Activated CD8-positive, alpha-beta T cell treated with anti-CD3 and anti-CD28 coated beads, Interleukin-2, amount 10 ng/mL, durations not matched to agents 7 days and 5 days (primary cell): ENCODE measurements at places on chromosomes 6 and 20.

GRCh38 chr6:162092816-162093502 lies 634.6 kb downstream of the PRKN start:
- H3K36me3 ChIP-seq = no peaks in the 10 kb centered on the region
- H3K4me1 ChIP-seq = no peaks in the 10 kb centered on the region
- no peak overlapping the region for H3K27ac ChIP-seq
- H3K4me3 ChIP-seq = no peak overlapping the region

DNA sequence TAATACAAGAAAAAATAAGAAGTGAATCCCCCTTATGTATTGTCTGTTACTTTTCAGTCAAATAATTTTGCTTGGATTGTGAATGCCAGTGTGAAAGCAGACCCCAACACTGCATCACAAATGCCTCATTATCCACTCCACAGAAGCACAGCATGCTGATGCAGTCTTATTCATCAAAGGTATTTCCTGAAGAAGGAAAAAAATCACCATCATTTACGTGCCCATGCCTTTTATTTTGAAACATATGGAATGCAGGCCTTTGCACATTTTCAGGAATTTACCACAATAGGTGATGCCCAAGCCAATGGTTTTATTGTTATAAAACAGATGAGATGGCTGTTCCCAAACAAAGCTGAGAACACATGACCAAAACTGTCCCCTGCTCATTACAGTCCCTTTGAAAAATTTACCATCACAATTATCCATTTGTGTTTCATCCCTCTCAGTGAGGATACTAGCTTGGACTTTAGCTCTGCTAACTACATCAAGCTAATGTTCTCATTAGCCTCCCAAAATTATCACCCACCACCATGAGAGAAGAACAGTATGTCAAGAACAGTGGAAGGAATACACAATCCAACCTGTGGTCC lies 180.6 kb upstream of the HTR1E start:
- H3K4me1 ChIP-seq = no peaks in the 10 kb centered on the region
- no peak overlapping the region for H3K4me3 ChIP-seq
- no peaks in the 10 kb centered on the region for H3K36me3 ChIP-seq
- H3K27ac ChIP-seq = no peak overlapping the region
- no peak for DNase-seq
- no peaks in the 10 kb centered on the region for H3K27me3 ChIP-seq

- H3K36me3 ChIP-seq = no peaks in the 10 kb centered on the region
- no peak overlapping the region for H3K27ac ChIP-seq
- H3K4me3 ChIP-seq = no peak overlapping the region
- DNase-seq = no peak
- H3K27me3 ChIP-seq = peaks cover 2% of the 10 kb centered on the region
These were observed 37.1 kb upstream of the PROKR2 start for GRCh38 chr20:5353624-5354496.

- peak overlapping the region; percentile 86 for H3K27ac ChIP-seq
- DNase-seq = peak; percentile 72
- peaks cover 66% of the 10 kb centered on the region for H3K4me1 ChIP-seq
These were observed 26.1 kb upstream of the NEDD9 start for GRCh38 chr6:11258260-11259237.

GRCh38 chr6:87396595-87397392 lies 11.0 kb upstream of the CFAP206 start:
- H3K36me3 ChIP-seq = no peaks in the 10 kb centered on the region
- H3K4me1 ChIP-seq = peaks cover 2% of the 10 kb centered on the region
- H3K27ac ChIP-seq = no peak overlapping the region

- H3K27ac ChIP-seq = no peak overlapping the region
- no peak for DNase-seq
- no peaks in the 10 kb centered on the region for H3K36me3 ChIP-seq
- H3K4me3 ChIP-seq = no peak overlapping the region
- no peaks in the 10 kb centered on the region for H3K4me1 ChIP-seq
These were observed 790.2 kb downstream of the DHX35 start for GRCh38 chr20:39752262-39752876.

DNA sequence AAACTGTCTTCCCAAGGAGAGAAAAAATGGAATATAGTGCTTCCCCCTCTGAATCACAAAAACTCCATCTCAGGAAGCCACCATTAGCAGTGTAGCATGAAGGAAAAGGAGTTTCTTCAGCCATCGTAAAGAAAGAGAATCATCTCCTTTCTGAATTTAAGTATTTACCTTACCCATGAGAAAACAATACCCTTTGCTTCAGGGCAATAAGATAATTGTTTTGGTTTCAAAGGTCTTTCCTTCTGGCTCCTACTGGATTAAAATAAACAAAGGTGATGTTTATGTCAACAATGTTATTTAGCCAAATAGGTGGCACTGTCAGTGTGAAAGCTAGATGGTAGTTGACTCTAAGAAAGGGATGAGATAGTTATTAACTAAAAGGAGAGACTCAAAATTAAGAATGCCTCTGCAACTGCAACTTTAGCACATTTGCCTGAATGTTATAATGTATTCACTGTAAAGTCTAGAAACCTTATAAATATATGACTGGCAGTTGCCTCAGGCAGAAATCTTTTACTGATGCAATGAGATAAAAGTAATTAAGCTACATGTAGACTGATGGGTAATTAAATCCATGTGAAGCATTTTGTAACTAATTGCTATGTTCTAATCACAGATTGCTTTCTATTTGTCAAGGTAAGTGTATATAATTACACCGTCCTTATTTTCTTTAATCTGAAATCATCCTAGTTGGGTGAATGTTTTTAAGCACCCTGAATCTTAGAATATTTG lies 399.0 kb downstream of the CDKAL1 start:
- H3K4me1 ChIP-seq = no peaks in the 10 kb centered on the region
- H3K36me3 ChIP-seq = peaks cover 3% of the 10 kb centered on the region
- H3K27me3 ChIP-seq = no peaks in the 10 kb centered on the region
- H3K4me3 ChIP-seq = no peak overlapping the region
- DNase-seq = no peak

- no peak overlapping the region for H3K27ac ChIP-seq
- H3K27me3 ChIP-seq = no peaks in the 10 kb centered on the region
- no peaks in the 10 kb centered on the region for H3K4me1 ChIP-seq
These were observed 220.9 kb upstream of the CEP162 start for GRCh38 chr6:84448331-84448730.

- no peak for DNase-seq
- H3K4me3 ChIP-seq = no peak overlapping the region
- no peak overlapping the region for H3K27ac ChIP-seq
- H3K27me3 ChIP-seq = no peaks in the 10 kb centered on the region
- peaks cover 18% of the 10 kb centered on the region for H3K36me3 ChIP-seq
- H3K4me1 ChIP-seq = no peaks in the 10 kb centered on the region
These were observed 16.1 kb downstream of the FBXO30 start for GRCh38 chr6:145798530-145798929.

DNA sequence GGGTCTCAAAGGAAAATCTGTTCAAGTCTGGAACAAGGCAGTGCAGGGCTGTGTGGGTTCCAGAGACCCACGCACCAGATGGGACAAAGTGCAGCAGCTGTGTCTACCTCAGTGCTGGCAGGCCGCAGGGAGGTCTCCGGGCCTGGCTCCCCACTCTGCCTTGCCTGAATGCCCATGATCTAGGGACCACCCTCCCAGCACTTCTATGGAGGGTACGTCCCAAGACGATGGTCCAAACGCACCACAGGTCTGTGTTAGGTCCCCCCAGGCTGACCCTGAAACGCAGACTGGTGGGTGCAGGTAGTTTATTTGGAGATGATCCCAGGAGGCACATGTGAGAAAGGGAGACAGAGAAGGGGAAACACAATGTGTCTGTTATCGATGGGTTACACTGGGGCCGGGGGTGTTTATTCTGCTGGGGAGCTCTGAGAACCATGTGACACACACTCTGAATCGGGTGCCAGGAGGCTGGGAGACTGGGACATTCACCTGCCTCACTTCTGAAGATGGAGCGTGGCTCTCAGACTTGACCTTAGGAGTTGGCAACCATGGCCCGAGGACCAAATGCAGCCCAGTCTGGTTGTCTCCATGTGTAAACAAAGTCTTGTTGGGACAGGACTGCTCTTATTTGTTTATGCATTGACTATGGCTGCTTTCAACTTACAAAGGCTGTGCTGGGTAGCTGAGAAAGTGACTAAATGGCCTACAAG lies 21.7 kb downstream of the CST9L start:
- no peaks in the 10 kb centered on the region for H3K4me1 ChIP-seq
- H3K27ac ChIP-seq = no peak overlapping the region
- no peaks in the 10 kb centered on the region for H3K27me3 ChIP-seq
- H3K36me3 ChIP-seq = no peaks in the 10 kb centered on the region
- no peak for DNase-seq
- no peak overlapping the region for H3K4me3 ChIP-seq

DNA sequence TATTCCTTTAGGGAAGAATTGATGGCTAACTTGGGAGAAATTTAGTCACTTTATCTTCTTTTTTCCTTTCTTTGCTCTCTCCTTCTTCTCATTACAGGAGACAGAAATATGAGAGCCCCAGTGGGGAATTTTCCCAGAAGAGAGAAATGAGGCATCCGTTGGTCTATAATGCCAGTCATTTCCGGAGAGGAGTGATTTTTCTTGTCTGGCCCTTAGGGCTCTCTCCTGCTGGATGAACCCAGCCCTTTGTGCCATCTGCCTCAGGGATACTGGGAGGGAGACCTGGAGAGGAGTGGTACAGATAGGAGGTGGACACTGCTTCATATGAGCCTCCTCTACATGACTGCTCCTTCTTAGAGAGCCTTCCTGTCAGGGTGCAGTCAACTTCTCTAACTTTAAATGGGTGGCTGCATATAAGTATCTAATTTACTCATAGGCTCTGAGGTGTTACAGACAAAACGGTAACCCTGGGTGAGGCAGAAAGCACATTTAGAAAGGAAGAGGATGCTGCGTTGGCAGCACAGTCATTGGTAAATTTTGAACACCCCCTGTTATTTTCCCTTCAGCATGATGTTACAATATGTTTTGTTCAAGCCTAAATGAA lies 21.9 kb downstream of the RIMS1 start:
- no peak overlapping the region for H3K4me3 ChIP-seq
- no peaks in the 10 kb centered on the region for H3K36me3 ChIP-seq
- DNase-seq = no peak
- H3K27ac ChIP-seq = no peak overlapping the region
- no peaks in the 10 kb centered on the region for H3K4me1 ChIP-seq
